ENCODE measurements at places on chromosomes 1 and 21.
A peak's percentile ranks its signal among the peaks of the same experiment; 100 is the strongest.

DNA sequence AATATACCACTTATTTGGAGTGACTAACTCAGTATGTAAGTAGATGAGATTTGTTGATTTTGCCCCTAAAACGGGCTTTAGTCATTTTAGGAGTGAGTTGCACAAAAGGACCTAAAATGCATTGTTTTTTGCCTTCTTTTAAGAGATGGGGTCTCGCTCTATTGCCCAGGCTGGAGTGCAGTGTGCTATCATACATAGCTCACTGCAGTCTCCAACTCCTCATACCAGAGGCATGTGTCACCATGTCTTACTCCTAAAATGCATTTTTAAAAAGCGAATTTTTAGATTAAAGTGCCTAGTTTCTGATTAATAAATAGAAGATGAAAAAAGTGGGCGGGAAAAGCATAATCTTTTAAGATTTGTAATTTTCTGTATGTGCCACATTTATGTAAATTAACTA is 11.5 kb upstream of the NEXN start:
- peak; percentile 54 for DNase-seq

DNA sequence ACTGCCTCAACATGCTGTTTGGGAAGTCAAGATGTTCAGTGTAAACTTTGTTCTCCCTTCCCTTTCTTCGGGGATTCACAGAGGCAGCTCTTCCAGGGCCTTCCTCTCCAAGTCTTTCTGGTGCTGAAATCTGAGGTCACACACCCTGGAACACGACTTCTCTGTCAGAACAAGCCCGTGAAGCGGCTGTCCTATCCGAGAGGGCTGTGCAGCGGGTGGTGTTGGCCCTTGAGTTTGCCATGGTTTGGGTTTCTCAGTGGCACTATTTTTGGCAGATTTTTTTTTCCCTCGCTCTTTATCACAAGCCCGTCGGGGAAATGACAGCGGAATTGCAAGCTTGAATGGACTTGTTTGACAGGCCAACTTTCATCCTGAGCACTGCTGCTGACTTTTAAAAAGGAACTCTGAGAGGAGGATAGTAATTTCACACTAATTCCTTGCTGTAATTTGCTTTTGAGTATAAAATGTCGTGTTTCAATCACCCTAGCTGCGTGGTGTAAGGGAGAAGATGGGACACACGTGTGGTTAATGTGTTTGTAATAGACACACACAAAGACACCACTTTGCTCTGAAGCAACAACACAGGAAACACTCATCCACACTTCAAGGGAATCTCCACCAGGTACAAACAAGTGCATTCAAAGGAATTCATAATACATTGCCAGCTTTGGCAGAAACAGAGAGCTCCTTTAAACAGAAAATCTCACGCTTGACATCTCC is 60.1 kb upstream of the TARBP1 start:
- DNase-seq = no peak

DNA sequence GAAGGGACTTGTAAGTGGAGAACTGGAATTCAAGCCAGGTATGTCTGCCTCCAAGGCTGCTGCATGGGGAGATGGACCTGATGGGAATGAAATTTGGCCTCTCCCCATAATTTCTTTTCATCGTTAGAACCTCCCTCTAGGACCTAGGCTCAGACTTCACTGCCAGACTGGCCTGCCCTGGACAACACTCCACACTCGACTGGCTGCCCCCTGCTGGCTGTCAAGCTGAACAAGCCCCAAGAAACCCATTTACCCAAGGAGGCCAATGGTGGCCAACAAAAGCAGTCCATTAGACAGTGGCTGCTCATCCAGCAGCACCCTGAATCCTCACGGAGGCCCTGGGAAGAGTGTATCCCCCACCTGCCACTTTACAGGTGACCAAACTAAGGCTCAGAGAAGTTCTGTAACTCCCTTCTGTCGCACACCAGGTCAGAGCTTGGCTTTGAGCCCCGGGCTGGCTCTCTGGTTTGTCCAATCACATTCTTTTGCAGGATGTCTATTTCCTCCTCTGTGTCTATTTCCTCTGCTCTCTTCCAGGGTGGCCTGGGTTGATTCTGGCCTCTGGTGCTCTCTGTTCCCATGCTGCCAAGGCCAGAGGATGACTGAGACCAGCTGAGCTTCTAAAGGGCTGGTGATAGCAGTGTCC is 3.8 kb downstream of the RNF186 start:
- peak; percentile 65 for DNase-seq

- DNase-seq = no peak
Measured at GRCh38 chr1:155057788-155058211, 5.7 kb upstream of the EFNA4 start.

- no peak for DNase-seq
Measured at GRCh38 chr1:72482736-72483413, 200.5 kb upstream of the NEGR1 start.

DNA sequence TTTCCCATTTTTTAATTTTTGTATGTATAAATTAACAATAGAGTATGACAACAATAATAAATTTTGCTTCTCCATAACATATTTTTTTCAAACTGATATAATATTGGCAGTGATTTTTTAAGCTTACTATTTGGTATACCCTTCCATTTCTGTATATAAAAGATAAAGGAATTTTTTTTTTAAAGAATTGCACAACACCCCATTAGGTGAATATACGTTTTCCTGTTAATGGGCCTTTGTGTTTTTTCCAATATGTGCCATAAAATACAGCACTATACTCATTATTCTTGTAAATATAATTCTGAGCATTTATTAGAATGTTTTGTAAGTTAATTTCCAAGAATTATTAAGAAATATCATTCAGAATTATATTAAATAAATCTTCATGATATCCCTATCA is 515.2 kb upstream of the RGS18 start:
- DNase-seq = no peak

- no peak for DNase-seq
Measured at GRCh38 chr1:53272349-53272748, 34.0 kb upstream of the MAGOH start.

- DNase-seq = peak; percentile 4
Measured at GRCh38 chr1:174654560-174654959, 206.8 kb downstream of the GPR52 start.

GRCh38 chr1:31069392-31069791 is 3.9 kb upstream of the PUM1 start:
- no peak for DNase-seq

DNA sequence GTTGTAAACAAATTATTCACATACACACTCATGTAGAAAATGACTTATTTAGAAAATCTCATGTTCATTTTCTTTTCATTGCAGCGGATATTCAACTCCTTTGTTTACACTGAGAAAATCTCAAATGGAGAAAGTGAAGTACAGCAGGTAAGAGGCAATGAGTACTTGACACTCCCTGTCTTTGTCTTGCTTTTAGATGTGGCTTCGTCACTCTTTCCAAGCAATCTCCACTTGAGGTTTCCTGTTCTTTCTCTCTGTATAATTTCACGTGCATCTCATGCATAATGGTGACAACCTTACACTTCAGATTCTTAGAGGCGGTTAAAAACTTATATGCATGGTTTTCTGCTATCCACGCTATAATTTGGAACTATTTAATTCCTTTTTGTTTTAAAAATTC is 80.6 kb downstream of the CACHD1 start:
- DNase-seq = no peak

- DNase-seq = no peak
Measured at GRCh38 chr1:23029337-23029736, 10.1 kb downstream of the KDM1A start.

GRCh38 chr1:204634260-204634910 is 51.2 kb downstream of the LRRN2 start:
- no peak for DNase-seq

GRCh38 chr1:167797015-167797414 is 75.2 kb downstream of the MPZL1 start:
- DNase-seq = peak; percentile 99

- no peak for DNase-seq
Measured at GRCh38 chr1:214609692-214610091, 6.7 kb downstream of the CENPF start.

- DNase-seq = no peak
Measured at GRCh38 chr1:3082571-3083516, 13.8 kb downstream of the PRDM16 start.

GRCh38 chr1:84159533-84160240 is 15.6 kb downstream of the PRKACB start:
- no peak for DNase-seq

DNA sequence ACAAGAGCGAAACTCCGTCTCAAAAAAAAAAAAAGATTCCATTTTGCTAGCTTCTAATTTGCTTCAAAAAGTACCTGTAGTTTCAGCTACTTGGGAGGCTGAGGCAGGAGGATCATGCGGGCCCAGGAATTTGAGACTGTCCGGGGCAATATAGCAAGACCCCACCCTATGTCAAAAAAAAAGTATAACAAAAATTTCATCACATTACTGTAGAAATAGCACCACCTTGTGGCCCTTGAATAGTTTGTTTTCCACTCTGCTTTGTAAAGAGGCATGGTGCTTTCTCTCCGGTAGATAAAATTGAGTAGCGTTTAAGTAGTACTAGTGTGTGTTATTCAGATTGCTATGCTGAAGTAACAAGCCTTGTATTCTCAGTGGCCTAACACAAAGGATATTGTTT is 18.2 kb upstream of the MSTO1 start:
- peak; percentile 84 for DNase-seq

DNA sequence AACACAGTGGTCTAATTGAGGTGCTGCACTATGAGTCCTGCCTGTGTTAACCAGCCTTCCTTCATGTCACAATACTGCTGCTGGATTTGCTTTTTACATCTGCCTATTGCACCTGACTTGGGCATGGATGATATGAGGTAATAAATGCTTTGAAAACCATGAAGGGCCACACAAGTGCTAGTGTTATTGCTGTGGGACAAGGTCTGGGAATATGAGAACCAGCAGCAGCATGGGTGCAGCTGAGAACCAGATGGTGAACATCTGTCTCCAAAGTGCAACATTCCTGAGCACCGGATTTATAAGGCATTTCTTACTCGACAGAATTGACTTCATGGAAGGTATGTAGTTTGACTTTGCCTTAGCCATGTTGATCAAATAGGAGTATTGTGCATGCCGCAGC is 16.6 kb downstream of the TRIM45 start:
- DNase-seq = no peak

- DNase-seq = no peak
Measured at GRCh38 chr21:43928222-43929125, 63.5 kb downstream of the AGPAT3 start.

DNA sequence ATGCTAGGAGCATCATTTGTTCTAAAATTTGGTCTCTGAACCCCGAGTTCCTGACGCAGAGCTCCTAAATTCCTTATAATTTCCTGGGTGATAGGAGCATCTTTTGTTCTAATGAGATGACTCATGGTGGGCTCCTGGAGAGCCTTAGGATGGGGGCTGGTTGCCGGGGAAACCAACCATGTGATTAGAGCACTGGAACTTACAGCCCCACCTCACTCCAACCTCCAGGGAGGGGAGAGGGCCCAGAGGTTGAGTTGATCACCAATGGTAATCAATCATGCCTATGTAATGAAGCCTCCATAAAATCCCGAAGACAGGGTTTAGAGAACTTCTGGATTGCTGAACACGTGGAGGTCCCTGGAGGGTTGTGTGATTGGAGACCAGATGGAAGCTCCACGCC is 7.7 kb downstream of the SHISAL2A start:
- no peak for DNase-seq

DNA sequence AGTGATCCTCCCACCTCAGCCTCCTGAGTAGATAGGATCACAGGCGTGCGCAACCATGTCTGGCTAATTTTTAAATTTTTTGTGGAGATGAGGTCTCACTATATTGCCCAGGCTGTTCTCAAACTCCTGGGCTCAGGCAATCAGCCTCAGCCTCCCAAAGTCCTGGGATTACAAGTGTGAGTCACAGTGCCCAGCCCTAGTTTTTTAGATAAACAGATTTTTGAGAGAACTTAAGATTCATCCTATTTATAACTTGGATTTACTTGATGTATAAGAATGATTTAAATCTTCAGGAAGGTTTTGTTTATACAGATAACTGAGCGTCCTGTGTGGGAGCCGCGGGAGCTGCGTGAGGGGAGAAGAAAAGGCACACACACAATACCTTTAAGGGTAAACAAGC is 26.2 kb downstream of the HEYL start:
- DNase-seq = no peak

- no peak for DNase-seq
Measured at GRCh38 chr1:6731905-6732304, 30.3 kb upstream of the DNAJC11 start.

DNA sequence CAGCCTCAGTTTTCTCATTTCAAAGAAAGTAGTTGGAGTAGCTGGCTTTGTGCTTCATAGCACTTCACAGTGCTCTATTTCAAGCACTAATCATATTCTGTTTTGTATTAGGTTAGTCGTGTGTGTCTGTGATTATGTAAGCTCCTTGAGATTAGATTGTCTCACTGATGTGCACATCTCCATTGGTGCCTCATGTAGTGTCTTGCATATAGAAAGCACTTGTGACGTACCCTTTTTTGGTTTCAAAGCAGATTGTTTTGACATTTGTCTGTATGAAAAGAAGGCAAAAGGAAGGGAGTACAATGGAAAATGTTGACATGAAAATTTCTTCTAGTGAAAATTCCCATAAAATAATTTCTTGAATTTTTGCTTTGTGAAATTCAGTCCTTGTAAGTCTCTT is 13.9 kb downstream of the BTBD8 start:
- no peak for DNase-seq

GRCh38 chr1:222892137-222892769 is 77.4 kb downstream of the DISP1 start:
- DNase-seq = peak; percentile 72

- no peak for DNase-seq
Measured at GRCh38 chr21:46131838-46132651, 23.3 kb downstream of the FTCD start.

DNA sequence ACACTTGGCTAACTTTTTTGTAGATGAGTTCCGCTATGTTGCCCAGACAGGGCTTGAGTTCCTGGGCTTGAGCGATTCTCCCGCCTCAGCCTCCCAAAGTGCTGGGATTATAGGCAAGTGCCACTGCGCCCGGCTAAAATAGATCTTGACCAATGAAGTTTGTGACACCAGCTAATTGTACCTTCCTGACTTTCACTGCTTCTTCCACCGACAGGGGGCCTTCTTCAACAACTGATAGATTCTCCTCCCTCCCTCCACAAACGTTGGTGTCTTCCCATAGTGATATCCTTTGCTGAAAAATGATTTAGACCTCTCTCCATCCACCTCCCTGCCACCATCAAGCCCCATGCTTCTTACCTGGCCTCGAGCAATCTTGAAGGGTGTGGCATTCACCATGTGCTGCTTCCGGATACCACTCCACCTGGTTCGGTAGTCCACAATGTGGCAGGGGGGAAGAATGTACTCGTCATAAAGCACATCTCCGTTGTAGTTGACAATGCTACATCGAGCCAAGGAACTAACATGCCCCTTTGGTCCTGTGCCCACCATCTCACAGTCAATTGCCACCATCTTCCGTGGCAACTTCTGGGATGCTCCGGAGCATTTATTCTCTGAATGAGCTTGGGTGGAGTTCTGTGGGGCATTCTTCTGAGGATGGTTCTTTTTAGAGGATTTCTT is 1.6 kb upstream of the METTL25B start:
- DNase-seq = peak; percentile 74

Measured in fibroblast of pulmonary artery (primary cell).